Kidney tubule cell (primary cell): ENCODE measurements at places on chromosomes 3 and 15.
A peak's percentile ranks its signal among the peaks of the same experiment; 100 is the strongest.

GRCh38 chr3:120446891-120447668 lies 3.7 kb downstream of the FSTL1 start:
- DNase-seq, result no peak

DNA sequence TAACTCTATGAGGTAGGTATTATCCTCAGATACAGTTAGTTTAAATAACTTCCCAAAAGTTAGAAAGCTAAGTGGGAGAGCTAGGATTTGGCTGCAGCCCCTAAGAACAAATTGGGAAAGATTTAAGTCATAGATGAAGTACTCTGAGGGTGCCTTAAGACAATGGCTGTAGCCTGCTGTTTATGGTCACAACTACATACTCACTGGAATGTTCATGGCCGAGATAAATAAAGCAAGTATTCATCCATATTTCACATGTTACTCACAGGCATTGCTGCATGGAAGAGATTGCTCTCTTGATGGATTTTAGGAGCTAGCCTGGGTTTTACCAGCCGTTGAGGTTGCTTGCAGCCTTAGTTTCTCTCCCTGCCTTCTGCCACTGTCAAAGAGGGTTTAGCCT lies 145.0 kb downstream of the CMSS1 start:
- peak; percentile 16 for DNase-seq

DNA sequence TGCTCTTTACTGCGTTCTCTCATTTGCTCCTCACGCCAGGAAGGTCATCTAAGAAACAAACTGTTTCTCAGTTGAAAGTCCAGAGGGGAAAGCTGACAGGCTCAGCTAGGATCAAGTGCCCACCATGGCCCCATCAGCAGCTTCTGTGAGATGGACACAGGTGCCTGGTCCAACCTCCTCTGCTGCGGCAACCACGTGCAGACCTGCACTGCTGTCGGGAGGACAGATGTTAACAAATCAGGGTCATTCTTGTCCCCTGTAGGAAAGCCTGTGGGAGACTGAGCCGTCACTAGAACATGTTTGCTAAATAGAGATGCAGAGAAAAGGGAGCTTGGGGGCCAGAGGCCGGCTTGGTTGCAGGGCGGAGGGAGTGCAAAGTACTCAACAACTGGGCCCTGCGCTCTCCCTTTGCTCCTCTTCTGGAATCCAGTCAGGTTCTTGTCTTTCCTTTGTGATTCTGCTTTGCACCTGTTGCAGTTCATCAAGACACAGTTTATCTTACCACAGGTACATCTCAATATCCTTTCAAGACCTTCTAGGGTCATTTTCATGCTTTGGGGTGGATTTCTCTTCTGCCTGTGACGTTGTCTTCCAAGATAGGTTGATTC lies 20.9 kb downstream of the GPD1L start:
- DNase-seq, result no peak

DNA sequence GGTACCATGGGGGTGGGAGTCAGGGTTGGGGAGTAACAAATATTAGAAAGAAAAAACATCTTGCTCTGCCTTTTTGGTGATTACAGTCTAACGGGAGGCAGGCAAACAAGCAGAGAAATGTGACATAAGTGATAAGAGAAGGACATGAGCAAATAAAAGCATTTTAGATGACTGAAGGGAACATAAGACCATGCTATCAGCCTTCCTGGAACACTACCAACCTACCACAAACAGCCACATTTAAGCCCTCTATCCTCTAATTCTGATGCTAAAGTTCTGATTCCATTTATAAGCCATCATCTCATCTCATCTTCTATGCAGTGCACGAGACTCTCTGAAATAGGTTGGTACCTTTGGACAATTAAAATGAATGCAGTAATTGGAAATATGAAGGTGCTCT lies 243.4 kb upstream of the P2RY1 start:
- no peak for DNase-seq

- no peak for DNase-seq
These were observed 99.1 kb upstream of the SLC6A11 start for GRCh38 chr3:10716964-10717363.

DNA sequence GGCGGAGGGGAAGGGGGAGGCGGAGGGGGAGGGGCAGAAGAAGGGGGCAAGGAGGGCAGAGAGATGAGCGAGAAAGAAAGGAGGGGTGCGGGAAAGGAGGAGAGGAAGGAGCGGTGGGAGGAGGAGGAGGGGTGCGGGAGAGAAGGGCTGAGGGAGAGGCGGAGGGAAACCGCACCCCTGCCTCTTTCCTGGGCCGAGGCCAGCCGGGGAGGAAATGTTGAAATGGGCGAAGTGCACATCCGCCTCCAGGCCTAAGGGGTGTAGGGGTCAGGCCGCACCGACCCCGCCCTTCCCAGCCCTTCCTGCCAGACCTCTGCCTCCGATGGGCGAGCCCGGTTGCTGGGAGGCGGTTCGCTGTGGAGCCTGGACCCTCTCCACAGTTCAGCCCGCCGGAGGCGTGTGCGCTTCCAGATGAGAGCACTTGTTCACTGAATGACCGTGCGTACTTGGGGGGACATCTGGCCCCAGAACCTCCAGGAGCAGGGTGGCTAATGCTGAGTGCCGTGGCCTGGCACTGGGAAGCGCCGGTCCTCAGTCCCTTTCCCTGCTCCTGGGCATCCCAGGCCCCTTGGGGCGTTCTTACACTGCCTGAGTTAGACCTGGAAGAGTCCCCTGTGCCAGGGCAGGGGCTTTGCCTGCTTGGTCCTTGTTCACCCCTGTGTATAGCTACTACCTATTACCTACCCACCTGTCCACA lies 110.3 kb upstream of the KLF13 start:
- peak; percentile 76 for DNase-seq

- DNase-seq, result no peak
These were observed 1123.2 kb downstream of the TBL1XR1 start for GRCh38 chr3:176074096-176074495.
